Substantia nigra (tissue), 51 donors: ENCODE measurements at places on chromosomes 5 and 9.

GRCh38 chr9:116153765-116154333, at the start of gene PAPPA:
TSS of gene PAPPA (plus strand) at chr9:116153791. CDS start at chr9:116154173, 382 bp downstream.
- DNase-seq, result no peak

- no peak for DNase-seq
Measured at GRCh38 chr5:106894964-106895363, 775.8 kb downstream of the EFNA5 start.

- DNase-seq, result no peak
Measured at GRCh38 chr5:145473042-145473642, 362.0 kb downstream of the PRELID2 start.

DNA sequence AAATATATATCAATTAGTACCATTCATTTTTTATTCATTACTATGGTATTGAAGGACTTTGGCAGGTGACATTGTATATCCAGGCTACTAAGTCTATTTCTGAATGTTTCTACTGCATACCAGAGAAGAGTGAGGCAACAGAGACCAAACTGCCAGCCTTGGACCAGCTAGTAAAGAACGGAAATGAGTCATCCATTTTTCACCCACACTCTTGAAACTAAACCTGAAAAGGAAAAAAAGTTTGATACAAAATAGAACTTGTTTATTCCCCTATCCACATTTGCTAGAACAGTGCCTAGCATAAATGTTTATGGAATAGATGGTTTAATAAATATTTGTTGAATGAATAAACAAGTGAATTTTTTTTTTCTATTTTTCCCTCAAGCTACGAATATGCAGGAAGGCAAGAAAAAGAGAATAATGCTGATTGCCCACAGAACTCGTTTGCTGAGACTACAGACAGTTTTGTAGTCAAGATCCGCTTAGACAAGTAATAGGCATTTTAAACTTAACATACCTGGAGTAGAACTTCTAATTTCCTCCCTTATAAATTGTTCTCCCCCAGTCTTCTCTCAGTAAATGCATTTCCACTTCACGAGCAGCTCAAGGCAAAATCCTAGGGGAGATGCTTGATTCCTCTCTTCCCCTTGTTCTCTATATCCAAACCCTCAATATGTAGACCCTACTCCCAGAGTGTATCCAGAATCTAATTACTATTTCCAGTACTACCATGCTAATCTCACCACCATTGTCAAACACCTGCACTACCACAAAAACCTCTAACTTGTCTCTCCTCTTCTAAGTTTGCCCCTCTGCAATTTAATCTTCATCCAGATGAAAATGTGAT, 146.2 kb upstream of the RASA1 start:
- DNase-seq, result no peak

- DNase-seq, result no peak
Measured at GRCh38 chr5:160240350-160240749, 11.0 kb downstream of the FABP6 start.

DNA sequence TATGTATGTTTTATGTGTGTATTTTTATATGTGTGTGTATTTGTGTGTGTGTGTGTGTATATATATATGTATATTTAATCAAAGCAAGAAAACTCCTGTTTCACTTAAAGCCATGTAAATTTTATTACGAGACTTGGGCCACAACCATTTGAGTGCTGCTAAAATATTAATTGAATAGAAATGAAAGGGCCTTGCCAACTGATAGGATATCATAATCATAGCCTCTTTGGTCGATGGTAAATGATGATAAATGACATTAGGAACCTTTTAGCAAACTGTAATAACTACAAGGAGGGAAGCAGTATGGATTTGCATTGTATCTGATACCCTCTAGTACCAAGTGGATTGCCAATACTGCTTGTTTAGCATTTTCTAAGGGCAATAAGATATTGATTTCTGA, 7.9 kb downstream of the TLE4 start:
- DNase-seq, result no peak

- DNase-seq, result no peak
Measured at GRCh38 chr5:82163452-82164175, 114.5 kb downstream of the RPS23 start.

GRCh38 chr5:149951138-149951749, 6.7 kb upstream of the PDE6A start:
- no peak for DNase-seq

- DNase-seq, result no peak
Measured at GRCh38 chr9:119818726-119819435, 449.6 kb upstream of the BRINP1 start.

DNA sequence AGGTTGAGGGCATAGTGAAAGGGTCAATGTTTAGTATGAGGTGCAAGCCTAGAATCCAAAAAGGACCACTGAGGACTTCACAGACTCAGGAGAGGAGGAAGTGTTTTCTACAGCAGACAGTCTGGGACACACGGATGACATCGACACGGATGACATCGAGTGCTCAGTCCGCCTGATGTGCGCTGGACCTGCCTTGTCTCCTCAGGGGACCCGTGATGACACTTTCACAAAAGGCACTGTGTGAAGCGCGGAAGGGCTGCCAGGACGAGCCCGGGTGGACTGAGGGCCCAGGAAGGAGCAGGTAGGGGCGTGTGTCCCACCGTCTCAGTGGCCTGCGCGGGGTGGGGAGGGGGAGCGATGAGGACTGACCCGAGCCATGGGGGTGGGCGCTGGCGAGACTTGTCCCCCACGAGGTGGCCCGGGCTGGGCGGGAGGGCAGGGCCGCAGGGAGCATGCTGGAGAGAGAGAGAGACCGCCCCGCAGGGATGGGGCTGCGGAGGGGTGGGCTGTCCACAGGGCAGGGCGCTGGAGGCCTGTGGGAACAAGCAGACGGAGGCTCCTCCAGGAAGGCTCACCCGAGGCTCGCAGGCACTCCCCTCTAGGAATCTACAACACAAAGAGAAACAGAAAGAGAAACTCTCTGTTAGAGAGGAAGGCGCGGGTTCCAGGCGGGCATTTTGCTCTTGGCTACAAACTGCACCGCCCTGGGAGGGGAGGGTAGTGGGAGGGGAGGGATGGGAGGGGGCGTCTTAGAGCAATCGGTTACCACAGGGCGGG, 54.9 kb downstream of the USP20 start:
- no peak for DNase-seq

DNA sequence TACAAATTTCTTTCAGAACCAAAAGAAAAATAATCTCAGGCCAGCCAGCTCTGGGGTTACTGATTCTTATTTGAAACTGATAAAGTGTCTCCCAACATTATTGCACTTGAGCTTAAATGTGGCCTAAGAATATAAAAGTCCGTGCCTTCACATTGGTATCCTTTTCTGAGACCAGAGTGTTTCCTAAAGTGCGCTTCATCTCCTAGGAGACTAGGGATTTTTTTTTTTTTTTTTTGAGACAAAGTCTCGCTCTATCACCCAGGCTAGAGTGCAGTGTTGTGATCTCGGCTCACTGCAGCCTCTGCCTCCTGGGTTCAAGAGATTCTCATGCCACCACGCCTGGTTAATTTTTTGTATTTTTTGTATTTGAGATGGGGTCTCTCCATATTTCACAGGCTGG, 23.6 kb upstream of the KCNIP1 start:
- no peak for DNase-seq

DNA sequence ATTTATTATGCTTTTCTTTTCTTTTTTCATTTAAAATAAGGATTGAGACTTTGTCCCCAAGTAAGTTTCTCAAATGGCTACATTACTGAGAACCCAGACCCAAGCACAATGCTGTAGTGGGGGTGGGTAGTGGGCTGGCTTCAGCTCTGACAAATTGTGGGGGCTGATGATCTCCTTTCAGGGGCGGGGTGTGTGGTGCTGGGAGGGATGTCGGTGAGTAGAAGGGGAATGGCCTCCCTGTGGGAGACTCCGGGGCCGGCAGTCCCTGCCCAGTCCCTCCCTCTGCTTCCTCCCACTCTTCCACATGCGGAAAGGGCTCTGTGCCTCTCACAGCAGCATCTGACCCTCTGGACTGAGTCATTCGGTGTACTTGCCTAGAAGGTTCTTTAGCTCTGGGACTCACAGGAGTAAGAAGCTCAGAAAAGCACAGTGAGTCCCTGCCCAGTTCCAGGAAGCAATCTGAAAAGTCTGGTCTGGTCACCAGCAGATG, 14.3 kb downstream of the CD180 start:
- DNase-seq, result peak; percentile 34

DNA sequence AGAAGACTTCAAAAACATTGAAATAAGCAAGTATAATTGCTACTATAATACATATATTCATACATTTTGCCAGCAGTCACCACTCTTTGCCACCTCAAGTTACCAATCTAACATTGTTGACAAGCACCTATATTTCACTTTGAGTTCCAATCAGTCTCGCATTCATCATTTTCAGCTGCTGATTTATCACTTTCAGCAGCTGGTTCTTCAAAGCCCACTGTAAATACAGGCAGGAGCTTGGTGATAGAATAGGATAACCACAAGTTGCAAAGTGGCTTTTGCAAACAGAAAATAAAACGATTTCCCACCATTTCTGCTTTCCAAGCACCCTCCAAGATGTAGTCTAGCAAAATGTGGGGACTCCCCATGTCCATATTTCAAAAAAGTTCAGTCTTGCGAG, 114.2 kb upstream of the ITGA1 start:
- DNase-seq, result no peak

- no peak for DNase-seq
Measured at GRCh38 chr9:125161284-125161918, 18.1 kb upstream of the SCAI start.

- no peak for DNase-seq
Measured at GRCh38 chr9:91935805-91936514, 14.1 kb downstream of the ROR2 start.

DNA sequence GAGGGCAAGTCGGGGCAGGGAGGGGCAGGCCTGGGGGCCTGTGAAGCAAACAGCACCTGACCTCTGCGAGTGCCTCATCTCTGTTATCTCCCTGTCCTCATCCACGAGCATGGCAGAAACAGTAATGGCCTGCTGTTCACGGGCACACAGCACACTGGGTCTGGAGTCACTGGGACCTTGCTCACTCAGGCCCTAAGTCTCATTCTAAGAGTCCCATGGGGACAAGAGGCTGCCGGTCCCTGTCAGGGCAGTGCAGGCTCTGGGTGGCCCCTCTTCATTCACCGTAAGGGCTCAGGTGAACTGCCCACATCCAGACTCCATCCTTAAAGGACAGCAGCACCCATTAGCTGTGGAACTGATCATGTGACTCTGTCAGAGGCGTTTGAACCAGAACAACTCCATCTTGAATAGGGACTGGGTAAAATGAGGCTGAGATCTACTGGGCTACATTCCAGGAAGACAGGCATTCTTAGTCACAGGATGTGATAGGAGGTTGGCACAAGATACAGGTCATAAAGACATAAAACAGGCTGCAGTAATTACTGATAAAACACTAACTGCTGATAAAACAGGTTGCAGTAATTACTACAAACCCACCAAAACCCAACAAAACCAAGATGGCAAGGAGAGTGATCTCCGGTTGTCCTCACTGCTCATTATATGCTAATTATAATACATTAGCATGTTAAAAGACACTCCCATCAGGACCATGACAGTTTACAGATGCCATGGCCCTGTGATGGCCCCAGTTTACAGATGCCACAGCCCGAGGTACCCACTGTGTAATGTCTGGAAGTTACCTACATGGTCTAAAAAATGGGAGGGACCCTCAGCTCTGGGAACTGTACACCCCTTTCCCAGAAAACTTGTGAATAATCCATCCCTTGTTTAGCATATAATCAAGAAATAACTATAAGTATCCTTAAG, 28.7 kb downstream of the BICD2 start:
- DNase-seq, result no peak

DNA sequence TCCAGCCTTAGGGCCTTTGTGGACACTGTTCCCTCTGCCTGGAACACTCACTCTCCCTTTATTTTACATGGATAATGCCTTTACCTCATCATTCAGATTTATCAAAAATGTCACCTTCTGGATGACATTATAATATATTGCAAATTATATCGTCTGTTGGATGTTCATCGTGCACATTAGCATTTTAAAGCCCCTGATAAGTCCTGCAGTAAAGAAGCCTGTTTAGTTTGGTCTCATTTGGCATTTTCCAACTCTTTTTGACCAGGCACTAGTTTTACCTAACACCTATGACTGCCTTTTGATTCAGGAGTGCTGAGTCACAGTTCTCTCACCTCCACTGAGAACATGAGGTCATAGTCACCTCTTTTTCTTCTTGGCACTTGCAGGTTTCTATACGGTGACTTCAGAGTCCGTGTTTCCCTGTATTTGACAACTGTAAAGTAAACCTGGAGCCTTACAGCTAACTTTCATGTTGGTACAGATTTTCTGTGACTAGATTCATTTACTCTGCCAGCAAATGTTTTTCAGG, 57.7 kb upstream of the STC2 start:
- no peak for DNase-seq

DNA sequence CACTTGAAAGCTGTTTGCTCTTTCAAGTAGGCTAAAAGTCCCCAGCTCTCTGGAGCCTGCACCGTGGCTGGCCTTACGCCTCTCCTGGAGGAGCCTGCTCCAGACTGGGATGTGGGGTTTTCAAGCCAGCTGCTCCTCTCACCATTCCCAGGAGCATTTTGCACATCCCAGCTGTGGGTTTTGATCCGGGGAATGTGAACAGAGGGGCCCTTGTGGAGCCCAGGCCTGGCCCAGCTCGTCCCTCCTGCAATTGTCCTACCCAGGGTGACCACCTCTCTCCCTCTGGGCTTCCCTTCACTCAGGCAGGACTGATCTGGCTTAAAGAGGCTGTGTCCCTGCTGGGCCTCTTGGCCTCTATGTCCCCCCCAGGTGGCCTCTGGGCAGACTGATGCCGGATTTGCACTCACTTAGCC, 32.5 kb upstream of the TIFAB start:
- DNase-seq, result no peak

DNA sequence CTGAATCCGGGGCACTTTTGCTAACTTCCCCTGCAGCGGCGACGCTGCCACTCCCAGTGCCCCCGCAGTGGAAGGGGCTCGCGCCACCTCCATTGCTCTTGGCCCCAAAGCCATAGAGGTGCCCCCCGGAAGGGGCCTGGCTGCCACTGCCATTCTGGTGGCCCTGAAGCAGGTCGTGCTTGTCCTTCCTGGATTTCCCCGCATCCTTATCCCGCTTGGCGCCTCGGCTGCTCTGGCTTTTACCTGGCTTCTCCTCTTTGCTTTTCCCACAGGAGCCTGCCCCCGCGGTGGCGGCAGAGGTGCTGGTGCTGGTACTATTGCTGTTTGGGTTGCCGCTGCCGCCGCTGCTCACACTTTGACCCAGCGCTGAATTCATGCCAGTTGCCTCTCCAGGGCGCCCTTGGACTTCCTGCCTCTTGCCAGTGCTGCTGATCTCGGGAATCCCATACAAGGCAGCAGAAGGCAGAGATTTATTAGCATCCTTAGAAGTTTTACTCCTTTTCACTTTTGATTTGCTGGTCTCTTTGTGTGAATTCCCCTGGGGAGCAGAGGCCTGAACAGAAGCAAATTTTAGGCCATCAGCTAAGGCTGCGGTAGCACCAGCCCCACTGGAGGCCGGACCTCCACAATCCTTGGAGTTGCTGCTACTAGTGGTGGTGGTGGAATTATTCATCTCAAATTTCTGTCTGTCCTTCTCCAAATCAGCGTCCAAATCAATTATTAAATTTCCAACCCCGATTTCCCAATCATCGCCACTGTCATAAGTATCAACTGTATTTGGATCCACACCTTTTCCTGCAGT, 2.1 kb downstream of the ZNF608 start:
- DNase-seq, result peak; percentile 78
